CD4-positive, alpha-beta T cell treated with Interleukin-4 for 4 hours (primary cell): ENCODE measurements at places on chromosomes 13 and 19.

DNA sequence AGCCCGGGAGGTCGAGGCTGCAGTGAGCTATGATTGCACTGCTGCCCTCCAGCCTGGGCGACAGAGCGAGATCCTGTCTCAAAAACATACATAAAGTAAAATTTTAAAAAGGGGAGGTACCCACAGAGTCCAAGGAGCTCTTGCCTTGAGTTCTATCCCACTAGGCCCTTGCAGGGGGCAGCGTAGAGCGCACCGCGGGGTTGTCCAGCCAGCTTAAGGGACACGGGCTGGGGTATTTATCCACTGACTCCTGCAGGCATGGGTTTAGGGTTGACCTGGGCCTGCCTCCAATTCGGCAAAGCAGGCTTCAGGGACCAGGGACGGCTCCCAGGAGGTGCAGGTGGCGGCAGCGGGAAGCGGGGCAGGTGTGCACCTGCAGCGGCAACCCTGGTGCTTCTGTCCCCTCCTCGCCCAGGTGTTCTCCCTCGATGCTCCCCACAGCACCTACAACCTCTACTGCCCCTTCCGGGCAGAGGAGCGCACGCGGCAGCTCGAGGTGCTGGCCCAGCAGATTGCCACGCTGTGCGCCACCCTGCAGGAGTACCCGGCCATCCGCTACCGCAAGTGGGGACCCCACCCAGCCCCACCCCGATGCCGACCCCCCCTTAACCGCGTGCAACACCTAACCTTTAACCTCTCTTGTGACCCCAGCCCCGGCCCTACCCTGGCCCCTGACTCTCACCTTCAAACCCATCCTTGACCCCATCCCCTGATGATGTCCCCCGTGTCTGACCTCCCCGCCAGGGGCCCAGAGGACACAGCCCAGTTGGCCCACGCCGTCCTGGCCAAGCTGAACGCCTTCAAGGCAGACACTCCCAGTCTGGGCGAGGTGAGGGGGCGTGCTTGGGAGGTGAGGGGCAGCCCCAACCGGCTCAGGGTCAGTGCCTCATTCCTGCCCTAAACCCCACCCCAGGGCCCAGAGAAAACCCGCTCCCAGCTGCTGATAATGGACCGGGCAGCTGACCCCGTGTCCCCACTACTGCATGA is 4.7 kb downstream of the STXBP2 start:
- DNase-seq: no peak

DNA sequence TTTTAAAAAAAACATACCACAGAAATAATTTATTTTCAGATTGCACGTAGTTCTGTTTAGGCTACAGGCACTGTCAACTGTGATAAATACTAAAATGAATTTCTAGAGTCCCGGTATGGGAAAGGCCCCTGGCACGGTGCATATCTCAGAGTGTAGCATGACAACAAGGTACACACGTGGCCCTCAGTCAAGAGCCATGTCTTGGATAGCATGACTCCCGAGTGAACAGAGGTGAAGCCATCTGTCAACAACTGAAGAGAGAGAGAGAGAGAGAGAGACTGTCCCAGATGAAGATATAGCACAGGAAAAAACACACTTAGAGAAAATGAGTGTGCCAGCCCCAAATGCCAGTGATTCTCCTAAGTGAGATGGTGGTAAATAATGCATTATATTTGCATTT is 297.5 kb downstream of the MYO16 start:
- no peak for DNase-seq

GRCh38 chr19:34474233-34474989 is 7.1 kb upstream of the WTIP start:
- no peak for DNase-seq

DNA sequence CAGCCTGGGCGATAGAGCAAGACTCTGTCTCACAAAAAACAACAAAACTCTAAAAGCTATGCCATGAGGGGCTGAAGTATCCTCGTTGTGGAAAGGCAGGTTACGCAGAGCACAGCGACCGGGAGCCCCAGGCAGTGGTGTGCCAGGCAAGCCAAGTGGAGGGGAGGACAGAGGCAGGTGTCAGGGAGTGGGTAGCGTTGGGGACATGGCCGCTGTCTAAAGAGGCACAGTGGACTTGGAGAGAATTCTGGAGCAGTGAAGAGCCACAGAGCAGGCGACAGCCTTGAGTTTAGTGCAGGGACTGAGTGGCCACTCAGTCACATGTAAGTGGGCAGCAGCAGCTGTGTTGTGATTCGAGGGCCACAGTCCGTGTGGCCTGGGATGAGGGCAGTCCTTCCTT is 541.7 kb downstream of the FGF9 start:
- DNase-seq: no peak

GRCh38 chr19:58555920-58556621 is 1.2 kb upstream of the CHMP2A start:
- DNase-seq: no peak

GRCh38 chr13:96474181-96474557 is 384.3 kb downstream of the HS6ST3 start:
- DNase-seq: no peak

DNA sequence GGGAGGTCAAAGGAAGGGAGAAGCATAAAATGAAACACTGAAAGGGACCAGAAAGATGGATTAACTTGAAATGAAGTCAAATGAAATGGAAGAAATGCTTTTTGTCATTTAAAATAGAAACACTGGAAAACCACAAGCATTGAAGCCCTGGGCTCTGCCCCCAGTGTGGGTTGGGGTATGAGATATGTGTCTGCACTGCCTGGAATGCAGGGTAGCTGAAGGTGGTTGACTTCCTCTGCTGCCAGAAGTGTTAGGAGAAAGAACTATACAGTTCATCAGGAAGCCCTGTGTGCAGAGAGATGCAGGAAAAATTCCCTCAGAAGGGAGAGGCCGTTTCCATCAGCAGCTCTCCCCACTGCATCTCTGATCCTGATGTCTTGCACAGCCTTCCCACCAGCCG is 69.2 kb downstream of the DHRS12 start:
- DNase-seq: no peak

DNA sequence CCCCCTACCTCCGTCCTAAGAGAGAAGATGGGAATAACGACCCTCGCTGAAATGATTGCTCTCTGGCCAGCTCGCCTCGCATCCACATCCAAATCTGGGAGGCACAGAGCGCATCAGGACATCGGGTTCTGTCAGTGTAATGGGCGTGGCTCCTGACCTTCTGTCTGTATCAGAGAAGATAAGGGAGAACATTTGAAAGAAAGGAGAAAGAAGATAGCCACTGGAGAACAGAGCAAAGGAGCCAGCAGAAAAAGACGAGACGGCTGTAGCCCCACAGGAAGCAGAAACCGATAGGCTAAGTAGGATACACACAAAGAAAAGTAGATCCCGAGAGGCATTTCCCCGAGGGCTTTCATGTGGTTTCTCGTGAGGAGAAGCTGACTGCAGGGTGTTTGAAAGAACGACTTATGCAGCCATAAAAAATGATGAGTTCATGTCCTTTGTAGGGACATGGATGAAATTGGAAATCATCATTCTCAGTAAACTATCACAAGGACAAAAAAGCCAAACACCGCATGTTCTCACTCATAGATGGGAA is 14.0 kb upstream of the GJB2 start:
- DNase-seq: no peak

DNA sequence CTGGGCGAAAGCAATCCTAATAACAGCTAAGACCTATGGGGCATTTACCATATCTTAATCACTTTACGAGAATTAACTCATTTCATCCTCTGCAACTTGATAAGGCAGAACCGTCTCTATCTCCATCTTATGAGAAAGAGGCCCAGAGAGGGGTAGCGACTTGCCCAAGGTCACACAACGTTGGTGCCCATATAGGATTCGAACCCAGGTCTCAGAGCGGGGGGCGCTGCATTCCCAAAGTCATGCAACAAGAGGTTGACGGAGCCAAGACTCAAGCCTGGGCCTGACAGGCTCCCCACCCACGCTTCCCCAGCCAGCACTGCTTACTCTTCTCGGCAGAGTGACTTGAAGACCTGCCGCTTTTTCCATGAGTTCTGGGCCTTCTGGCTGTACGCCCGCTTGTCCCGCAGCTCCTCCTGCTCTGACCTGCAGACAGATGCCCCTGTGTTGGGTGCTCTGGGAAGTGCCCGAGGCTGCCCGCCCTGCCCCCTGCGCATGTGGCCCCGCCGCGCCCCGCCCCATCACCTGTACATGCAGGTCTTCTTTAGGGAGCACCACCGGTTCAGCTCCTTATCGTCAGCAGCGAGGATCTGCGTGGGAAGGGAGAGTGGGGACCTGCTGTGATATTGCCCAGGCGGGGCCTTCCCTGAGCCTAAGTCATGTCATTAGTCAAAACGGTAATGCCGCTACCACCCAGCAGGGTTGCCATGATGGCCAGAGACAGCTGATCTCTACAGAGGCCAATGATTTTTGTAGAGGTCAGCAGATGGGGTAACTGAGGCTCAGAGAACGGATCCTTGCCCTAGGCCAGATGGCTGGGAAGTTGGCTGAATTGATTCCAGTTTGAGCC is 10.8 kb downstream of the KRI1 start:
- DNase-seq: no peak

- no peak for DNase-seq
Observed at GRCh38 chr13:43143591-43143990, 120.2 kb downstream of the DNAJC15 start.

- no peak for DNase-seq
Observed at GRCh38 chr13:73073050-73073449, 14.2 kb downstream of the KLF5 start.

DNA sequence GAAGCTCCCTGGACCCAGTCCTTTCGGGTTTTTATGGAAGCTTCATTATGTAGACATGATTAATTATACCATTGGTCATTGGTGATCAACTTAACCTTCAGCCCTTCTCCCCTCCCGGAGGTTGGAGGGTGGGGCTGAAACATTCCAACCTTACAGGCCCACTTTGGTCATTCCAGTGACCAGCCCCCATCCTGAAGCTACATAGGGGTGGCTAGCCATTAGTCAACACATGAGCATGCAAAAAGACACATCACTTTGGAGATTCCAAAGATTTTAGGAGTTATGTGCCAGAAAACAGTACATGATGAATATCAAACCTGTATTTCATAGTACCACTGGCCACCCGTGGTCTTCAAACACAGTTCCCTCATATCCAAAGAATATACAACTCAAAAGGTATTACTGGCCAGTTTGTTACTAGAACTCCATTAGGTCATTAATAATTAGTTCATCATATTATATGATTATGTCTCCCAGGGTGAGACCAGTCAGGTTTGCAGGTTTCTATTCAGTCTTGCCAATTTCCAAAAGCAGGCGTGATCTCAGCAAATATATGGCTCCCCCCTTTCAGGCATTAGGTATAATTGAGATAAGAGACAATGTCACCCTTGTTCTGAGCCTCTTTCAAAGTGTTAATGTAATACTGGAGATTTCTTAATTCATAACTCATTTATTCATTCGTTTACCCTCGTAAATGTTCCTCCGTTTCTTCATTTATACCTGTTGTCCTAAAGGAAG is 11.1 kb downstream of the PPP5C start:
- no peak for DNase-seq

DNA sequence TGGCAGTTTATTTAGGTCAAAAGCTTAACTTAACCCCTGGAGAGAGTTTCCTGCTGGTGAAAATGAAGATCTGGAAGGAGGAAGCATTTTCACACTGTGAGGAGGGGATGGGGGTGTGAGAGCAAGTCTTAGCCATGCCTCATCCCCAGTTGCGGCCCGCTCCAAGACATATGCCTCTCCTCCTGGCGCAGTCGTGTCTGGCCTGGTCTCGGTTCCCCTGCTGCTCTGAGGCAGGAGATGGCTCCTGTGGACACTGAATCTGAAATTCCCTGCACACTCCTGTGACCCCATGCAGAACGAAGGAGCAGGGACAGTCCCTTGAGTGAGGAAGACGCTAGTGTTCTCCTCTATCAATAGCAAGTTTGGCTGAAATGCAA is 360 bp upstream of the ZNF69 start:
- DNase-seq: no peak

GRCh38 chr19:56319991-56320390 is 5.4 kb upstream of the ZSCAN5A start:
- DNase-seq: no peak

- DNase-seq: no peak
Observed at GRCh38 chr13:41054919-41055619, 6.2 kb upstream of the WBP4 start.

- no peak for DNase-seq
Observed at GRCh38 chr13:45596800-45597475, 18.6 kb downstream of the ERICH6B start.
